Fibroblast of lung (primary cell): ENCODE measurements at places on chromosomes 6 and 20. TPM values are rescaled to one million over a fixed set of nuclear protein-coding genes. Genes with fewer than 3 reads are reported as not detected.

The C20orf202 gene
- total RNA-seq = under 0.01 TPM in 1 of 2 replicates, not detected in the other

The ENPP4 gene
- total RNA-seq = 3.6 and 4.0 TPM in 2 replicates

The SMOC2 gene
- total RNA-seq = under 0.01 TPM in 1 of 2 replicates, not detected in the other

The C6orf15 gene
- total RNA-seq = not detected in 2 replicates

The TSBP1 gene
- total RNA-seq = under 0.01 TPM in 1 of 2 replicates, not detected in the other

The STMND1 gene
- total RNA-seq = not detected in 2 replicates

The BTN1A1 gene
- total RNA-seq = not detected in 2 replicates

The TINAG gene
- total RNA-seq = not detected in 2 replicates

The DEFB124 gene
- total RNA-seq = not detected in 2 replicates
